ENCODE measurements at places on chromosomes 12 and 14.

- DNase-seq = no peak
Observed at GRCh38 chr12:132606466-132606865, 3.9 kb downstream of the LRCOL1 start.

- DNase-seq = no peak
Observed at GRCh38 chr12:9387450-9387849, 179.3 kb upstream of the PZP start.

GRCh38 chr12:15722951-15723350 is 66.2 kb downstream of the EPS8 start:
- DNase-seq = no peak

GRCh38 chr14:98855926-98856715 is 415.9 kb downstream of the BCL11B start:
- DNase-seq = no peak

GRCh38 chr12:114935658-114936057 is 251.7 kb upstream of the TBX3 start:
- DNase-seq = no peak

- no peak for DNase-seq
Observed at GRCh38 chr14:22547948-22548750, 40.9 kb downstream of the DAD1 start.

GRCh38 chr14:21267886-21268616 is 1.2 kb downstream of the HNRNPC start:
- DNase-seq = no peak

DNA sequence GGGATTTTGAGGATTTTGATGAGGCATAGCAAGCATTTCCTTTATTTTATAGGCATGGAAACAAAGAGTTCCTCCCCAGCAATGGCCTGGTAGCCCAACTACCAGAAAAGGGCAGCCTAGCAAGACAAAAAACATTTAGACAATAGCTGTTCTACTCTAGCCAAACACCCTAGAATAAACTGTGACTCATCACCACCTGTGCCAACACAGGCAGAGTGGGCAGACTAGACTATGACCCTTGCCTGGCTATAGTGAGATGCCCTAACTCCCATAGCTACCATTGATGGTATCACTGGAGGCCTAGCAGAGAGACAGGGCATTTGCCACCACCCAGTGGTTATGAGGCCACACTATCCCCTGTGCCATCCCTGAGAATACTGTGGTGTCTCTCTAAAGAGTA is 15.5 kb upstream of the CCER1 start:
- DNase-seq = no peak

DNA sequence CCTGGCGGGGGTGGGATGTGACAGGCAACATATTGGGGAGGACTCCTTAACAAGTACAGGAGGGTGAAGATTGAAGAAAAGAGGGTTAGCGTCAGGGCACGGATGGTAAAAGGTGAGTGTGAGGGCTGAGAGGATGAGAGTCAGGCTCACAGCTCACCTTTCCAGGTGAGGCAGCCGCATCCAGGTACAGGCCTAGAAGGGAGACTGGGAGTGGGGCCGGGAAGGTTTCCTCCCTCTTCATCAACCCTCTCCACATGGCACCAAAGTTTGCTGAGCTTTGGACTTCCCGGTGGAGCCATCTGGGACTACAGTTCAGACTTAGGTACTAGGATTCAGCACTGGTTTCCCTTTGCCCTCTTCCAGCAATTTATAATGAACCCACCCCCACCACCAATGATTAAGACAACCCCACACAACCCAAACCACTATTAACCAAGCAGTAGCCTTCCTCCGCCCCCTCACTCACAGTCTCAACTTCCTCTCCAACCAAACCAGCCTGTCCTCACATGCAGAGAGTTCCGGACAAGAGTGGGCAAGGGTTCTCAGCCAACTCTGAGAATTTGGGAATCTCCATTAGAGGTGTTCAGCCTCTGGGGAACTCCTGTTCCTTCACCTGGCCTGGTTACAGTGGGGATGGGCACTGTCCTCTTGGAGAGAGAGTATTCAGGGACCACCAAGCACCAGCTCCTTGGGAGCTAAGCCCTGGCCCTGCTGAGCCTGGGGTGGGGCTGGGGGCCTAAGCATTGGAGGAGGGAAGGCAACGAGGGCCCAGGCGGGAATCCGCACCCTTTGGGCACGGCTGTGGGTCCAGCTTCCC is 2.4 kb upstream of the HOXC4 start:
- DNase-seq = no peak

GRCh38 chr12:81128930-81129554 is 51.2 kb downstream of the ACSS3 start:
- no peak for DNase-seq

DNA sequence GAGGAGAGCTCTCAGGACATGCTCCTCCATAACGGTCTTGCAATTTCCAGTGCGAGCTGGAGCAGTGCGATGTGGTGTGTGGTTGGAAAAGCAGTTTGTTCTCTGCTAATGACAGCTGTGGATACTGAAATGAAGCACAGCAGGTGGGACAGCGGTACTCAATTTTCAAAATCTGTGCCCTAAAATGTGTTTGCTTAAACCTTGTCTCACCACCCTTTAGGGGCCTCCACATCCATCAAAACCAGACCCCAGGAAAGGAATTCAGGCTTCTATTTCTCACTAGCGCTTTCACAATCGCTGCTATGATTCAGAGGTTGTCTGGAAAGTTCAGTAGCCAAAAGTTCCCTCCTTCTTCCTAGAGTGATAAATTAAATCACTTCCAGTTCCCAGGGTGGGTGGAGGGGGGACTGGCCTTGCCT is 440.8 kb downstream of the EGLN3 start:
- DNase-seq = no peak

GRCh38 chr14:94022532-94023411 is 3.4 kb upstream of the OTUB2 start:
- no peak for DNase-seq

DNA sequence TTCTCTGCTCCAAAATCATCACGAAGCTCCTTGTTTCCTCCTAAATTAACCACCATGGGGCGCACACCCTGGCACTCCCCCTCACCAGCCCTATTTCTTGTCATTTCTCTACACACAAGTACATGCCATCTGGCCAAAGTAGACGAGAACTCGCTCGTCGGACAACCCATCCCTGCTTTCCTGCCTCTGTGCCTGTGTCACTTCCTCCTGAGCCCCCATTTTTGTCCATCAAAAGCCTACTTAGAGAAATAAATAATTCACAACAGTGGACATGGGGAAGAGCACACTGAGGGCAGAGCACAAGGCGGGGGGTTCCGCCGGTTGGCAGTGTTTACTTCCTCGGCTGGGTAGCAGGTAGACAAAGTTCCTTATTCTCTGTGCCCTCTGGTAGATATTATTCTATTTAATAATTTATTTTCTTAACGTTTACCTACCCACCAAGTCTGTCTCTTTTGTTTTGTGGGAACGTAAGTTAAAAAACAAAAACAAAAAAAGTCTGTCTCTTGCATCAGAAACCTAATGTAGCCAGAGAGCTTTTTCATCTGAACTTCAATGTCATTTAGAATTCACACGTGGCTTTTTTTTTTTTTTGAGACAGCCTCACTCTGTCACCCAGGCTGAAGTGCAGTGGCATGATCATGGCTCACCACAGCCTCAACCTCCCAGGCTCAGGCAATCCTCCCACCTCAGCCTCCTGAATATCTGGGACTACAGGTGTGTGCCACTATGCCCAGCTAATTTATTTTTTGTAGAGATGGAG is 6.0 kb downstream of the VPS37B start:
- no peak for DNase-seq

- no peak for DNase-seq
Observed at GRCh38 chr14:66137081-66137480, 349.1 kb upstream of the CCDC196 start.

GRCh38 chr12:12676605-12677004 is 19.4 kb downstream of the GPR19 start:
- DNase-seq = no peak

DNA sequence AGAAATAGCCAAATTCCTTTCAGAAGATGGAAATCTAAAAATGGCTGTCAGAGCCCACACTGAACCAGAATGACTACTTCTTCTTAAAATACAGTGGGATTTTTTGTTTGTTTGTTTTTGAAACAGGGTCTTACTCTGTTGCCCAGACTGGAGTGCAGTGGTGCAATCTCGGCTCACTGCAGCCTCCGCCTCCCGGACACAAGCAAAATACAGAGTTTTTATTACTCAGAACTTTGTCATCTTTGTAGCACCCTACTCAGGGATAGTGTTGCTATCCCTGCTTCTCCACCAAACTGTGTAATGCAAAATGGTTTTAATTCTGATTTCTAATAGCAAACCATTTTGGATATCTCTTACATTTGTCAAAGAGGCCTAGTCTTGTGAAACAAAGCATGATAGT is 16.4 kb downstream of the ZNF410 start:
- DNase-seq = no peak

- no peak for DNase-seq
Observed at GRCh38 chr12:76108356-76108755, 23.9 kb upstream of the NAP1L1 start.

DNA sequence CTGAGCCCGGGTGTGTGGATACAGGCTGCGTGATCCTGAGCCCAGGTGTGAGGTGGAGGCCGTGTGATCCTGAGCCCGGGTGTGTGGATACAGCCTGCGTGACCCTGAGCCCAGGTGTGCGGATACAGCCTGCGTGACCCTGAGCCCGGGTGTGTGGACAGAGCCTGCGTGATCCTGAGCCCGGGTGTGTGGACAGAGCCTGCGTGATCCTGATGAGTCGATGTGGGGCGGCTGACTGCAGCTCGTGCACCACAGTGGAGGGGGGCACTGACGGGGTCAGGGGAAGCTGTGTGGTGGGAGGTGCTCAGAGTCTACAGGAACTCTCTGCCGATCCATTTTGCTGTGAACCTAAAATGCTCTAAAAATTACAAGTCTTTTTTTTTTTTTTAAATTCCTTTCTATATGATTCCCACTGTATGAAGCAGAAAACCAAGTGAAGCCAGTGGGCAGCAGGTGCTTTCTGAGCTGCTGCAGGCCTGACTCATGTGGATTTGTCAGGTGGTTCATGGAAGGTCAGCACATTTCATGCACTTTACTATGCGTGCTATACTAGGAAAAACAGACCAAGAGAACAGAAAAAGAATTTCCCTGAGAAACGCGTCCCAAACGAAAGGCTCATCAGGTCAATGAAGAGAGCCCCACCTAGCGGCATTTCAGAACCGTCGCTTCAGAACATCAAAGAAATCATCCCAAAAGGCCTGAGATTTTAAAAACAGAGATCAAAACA is 19.3 kb downstream of the BRF1 start:
- DNase-seq = no peak

DNA sequence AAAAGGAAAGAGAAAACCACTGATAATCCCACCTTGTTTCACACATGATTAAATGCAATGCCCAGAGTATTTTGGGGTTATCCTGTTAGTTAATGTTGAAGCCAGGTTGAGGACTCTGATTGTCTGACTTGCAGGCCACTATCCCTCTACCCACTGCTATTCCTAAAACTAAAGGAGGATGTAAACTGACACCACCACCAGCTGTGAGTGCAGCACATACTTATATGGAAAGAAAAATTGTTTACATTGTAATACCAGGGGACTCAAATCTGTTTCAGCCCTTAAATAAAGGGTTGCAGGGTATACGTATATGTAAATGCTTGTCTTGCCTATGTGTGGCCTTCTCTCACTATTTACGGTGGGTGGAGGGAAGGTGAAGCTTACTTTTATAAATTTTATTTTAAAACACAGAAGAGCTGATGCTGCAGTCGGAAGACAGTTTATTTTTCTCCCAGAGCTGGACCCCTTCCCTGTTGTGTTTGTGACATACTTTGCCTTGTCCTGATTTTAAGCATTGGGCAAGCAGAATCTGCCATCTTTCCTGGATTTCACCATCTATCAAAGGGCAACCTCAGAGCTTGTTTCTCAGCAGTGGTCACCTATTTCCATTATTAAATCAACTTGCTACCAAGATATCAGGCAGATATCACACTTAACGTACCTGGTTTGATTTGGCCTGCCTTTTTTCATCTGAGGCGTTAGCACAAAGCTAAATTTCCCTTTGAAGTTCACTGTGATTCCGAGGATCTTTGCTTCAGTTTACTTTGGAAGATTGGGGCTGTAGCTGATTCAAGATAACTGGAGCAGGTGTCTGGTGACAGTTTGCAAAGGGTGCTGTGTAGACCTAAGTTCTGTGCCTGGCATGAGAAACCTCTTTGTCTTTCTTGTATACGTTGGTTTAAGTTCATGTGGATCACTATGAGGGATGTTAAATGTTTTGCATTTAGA is 25.2 kb downstream of the DAAM1 start:
- DNase-seq = no peak

- no peak for DNase-seq
Observed at GRCh38 chr12:8734873-8735381, 37.1 kb downstream of the RIMKLB start.

- DNase-seq = no peak
Observed at GRCh38 chr14:97393244-97393643, 596.1 kb downstream of the VRK1 start.

DNA sequence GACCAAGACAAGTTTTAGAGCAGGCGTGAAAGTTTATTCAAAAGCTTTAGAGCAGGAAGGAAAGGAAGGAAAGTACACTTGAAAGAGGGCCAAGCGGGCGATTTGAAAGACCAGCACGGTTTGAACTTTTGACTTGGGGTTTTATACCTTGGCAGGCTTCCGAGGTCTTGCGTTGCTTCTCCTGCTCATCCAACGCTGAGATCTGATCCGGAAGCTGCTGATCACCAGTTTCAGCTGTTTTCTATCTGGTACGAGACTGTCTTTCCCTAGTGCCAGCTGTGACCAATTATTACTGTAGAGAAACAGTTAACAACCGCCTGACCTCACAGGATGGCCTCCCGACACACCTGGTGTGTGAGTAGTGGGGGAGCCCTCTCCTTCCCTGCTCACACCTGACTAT is 20.6 kb upstream of the SNRPF start:
- no peak for DNase-seq
